Stimulated activated naive B cell treated with anti-CD40 and anti-IgM and Interleukin-4, amounts not matched to agents 10 μg/mL and 1 μg/mL and 100 μg/mL, for 72 hours (primary cell): ENCODE measurements at places on chromosomes 7 and 10.

DNA sequence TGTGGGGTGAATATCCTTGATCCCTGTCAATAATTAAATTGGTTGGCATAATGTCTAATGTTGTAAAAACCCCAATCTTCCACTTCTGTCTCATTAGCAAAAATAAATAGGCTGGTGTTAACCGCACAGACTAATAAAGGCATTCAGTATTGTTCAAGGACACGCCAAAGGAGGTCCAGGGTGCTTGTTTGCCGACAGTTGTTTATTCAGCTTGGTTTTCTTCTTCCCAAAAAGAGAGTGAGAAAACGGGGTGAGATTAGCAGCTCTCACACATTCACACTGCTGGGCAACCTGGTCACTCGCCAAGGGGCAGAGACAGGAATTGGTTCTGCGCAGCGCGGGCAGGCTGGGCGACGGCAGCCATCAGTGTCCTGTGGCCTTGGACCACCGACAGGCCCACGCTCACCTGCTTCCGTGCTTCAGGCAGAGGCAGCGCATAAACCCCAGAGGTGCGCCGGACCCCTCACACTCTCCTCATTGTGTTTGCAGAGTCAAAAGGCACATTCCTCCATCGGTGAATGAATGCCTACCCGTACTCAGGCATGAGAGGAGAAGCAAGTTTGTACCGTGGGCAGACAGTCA is 26.2 kb upstream of the LMBR1 start:
- no peak for DNase-seq

GRCh38 chr7:108985037-108985436 is 415.4 kb downstream of the DNAJB9 start:
- no peak for DNase-seq

DNA sequence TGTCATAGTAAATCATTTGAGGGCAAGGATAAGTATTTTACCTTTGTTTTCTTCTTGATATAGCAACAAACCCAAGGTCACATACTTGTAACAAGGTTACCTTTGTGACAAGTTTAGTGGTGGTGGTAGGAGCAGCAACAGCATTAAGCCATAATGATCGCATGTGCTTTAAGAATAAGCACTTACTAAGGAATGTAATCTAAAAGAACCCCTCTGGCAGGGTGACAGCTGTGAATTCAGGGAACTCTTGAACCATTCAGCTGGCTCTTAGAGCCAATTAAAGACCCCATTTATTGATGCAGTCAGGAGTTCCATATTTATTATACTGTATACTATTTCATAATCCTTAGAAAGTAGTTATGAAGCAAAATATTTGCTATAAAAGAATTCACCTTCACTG is 370.8 kb downstream of the EXOC4 start:
- no peak for DNase-seq

GRCh38 chr10:86365346-86366032 is 1.1 kb downstream of the GRID1 start:
- DNase-seq = no peak

- no peak for DNase-seq
Measured at GRCh38 chr10:130463876-130464364, 327.7 kb downstream of the GLRX3 start.

- DNase-seq = no peak
Measured at GRCh38 chr7:143042790-143043271, 9.3 kb upstream of the OR6V1 start.

DNA sequence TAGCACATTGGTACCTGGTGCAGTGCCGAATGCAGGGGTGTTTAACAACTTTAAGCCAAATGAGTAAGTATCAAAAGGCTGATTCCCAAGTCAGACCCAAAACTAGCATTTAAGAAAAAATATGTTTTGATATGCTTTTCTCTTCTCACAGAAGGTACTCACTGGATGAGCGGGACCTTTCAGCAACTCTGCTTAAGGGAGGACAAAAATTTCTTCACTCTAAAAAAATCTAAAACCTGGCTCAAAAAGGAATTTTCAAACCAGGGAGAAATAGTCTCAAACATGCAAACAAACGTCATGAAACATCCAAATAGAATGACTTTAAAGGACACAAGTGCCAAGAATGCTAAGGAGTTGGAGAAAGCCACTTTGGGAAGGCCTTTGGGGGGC is 962.1 kb downstream of the KCNMA1 start:
- no peak for DNase-seq

DNA sequence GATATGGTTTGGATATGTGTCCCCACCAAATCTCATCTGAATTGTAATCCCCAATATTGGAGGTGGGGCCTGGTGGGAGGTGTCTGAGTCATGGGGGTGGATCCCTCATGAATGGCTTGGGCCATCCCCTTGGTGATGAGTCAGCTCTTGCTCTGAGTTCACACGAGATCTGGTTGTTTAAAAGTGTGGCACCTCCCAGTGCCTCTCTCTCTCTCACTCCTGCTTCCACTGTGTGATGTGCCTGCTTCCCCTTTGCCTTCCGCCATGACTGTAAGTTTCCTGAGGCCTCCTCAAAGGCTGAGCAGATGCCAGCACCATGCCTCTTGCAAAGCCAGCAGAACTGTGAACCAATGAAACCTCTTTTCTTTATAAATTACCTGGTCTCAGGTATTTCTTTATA is 4.8 kb upstream of the GCK start:
- no peak for DNase-seq

GRCh38 chr7:20794676-20795075 is 8.0 kb upstream of the SP8 start:
- no peak for DNase-seq

GRCh38 chr10:107022600-107023354 is 141.7 kb downstream of the SORCS1 start:
- DNase-seq = no peak

DNA sequence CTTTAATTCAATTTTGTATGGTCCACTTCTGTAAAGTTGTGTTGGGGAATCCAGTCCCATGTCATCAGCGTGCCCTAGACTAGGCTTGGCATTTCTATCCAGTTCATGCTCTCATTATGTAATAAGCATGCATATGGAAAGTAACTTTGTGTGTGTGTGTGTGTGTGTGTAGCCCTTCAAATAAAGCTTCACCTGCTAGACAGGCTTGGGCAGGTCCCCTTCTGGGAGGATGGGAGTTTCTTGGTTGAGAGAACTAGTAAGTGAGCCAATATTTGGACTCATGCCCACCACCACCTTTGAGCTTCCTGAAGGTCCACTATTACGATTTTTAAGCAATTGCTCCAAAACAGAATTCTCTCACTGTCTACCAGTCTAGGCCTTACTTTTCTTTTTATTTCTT is 6.9 kb downstream of the BZW2 start:
- DNase-seq = no peak

DNA sequence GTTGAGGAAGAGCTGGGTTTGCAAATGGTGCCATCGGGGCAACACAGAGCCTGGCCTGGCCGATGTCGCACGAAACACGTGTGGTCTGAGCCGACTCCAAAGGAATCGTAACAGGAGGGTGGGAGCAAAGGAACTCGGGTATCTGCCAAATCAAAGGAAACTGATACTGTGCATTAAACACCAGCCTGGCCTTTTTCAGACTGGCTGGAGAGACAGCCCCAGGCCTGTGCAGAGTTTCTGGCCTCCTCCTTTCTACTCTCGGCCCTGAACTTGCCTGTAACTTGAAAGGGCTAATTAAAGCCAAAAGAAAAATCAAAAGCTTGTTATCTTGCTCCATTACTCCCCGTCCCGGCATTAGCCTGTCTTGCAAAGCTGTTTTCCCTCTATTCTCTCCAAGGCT is 71.4 kb downstream of the PLXNA4 start:
- DNase-seq = no peak

- no peak for DNase-seq
Measured at GRCh38 chr10:4352414-4352961, 473.5 kb upstream of the AKR1E2 start.

DNA sequence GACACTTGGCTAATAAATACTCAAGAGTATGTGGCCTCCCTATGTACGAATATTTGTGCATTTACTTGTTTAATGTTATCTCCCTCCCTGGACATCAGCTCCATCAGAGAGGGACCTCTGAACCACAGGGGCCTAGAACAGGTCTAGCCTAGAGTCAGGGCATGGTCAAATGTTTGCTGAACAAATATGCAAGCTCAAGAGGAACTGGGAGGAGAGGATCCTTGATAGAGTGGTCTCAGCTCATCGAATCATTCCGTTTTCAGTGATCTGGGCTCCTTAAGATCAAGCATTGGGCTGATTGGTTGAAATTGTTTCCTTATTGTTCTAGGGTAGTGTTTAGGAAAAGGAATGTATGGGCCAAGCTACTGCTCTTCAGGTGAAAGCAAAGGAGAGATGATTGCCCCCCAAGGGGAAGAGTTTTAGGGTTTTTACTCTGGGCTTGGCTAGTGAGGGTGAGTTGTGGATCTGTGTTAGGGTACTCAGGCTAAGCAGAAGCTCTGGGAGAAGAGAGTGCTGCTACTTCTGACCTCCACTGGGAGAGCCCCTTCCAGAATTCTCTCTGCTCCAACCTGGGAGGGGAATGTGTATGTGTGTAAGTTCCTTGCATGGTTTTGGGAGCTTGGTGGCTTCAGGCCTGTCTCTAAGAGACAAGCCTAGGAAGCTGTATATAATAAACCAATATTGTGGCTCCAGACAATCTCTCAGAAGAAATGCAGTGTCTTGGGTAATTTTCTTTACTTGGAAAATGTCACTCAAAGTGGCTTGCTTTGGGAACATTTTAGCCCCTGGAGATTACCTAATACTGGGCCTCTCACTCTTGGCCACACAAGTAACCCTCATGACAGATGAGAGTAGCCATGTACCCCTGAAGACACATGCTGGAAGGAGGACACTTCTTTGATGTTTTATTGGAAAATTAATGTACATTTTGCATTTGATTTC is 110.0 kb downstream of the EMX2 start:
- DNase-seq = no peak

GRCh38 chr10:52434734-52435133 is 120.7 kb downstream of the DKK1 start:
- no peak for DNase-seq

GRCh38 chr7:7816816-7817536 is 98.6 kb upstream of the RPA3 start:
- no peak for DNase-seq

- DNase-seq = no peak
Measured at GRCh38 chr10:8758029-8758428, 703.5 kb downstream of the GATA3 start.

- DNase-seq = no peak
Measured at GRCh38 chr10:113027230-113027573, 77.2 kb downstream of the TCF7L2 start.

DNA sequence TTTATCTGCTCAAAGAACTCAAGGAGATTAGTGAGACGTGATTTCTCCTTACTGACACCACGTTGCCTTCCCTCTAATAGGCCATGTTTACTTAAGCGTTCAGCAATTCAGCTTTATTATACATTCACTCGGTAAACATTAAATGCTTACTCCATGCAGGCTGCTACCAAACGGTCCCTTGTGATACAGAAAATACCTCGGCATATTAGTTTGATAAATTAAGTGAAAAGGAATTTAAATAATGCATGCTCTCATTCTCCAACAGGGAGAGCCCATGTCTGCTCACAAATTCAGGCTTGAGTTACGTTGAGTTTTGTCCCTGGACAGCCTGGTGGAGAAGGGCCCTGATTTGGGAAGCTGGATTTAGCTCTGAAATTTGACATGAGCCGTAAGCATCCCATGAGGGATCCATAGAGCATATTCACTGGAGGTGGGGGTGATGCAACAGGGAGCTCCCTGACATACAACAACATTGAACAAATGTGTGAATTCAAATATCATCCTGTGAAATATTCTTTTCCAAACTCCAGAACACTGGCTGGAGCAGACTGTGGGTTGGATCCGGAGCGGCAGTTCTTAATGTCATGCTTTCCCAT is 86.3 kb downstream of the TBXAS1 start:
- no peak for DNase-seq
